Right forelimb (tissue), 1 donor: ENCODE measurements at places on chromosomes 7 and 10.

- no peak for DNase-seq
These were observed 90.1 kb downstream of the MKI67 start for GRCh38 chr10:128036011-128036615.

DNA sequence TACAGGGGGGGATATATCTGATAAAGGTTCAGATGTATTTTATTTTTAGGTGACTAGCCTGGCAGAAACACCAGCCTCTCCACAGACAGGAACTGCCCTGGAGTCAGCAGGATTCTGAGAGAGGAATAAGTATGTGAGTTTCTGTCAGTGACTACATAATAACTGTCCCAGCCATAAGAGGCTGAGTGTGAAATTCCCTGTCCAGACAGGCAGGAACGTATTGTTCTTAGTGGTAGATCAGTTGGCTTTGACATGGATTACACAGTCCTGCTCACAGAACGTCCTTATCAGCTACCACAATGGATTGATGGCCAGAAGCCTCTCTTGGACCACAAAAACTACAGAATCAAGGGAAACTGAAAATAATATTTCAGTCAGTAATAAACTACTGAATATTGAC lies 709.8 kb downstream of the PCDH15 start:
- no peak for DNase-seq

- no peak for DNase-seq
These were observed 24.0 kb upstream of the EEPD1 start for GRCh38 chr7:36129048-36129534.

GRCh38 chr7:132771301-132771730 lies 195.0 kb upstream of the PLXNA4 start:
- DNase-seq, result no peak

GRCh38 chr10:46514899-46515298 lies 41.6 kb downstream of the GPRIN2 start:
- DNase-seq, result no peak

DNA sequence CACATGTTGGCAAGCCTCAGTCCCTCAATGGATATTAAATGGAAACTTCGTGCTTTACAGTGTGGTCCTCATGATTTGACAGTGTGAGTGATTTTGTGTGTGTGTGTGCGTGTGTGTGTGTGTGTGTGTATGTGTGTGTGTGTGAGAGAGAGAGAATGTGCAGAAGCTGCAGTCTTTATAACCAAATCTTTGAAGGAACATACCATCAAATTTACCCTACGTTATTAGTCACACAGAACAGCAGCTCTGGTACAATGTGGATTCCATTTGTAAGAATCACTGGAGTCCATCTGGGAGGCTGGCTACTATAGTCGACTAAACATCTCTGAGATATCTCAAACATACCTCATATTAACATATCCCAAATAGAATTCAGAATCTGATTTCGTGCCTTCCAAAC lies 928.0 kb upstream of the POT1 start:
- DNase-seq, result no peak

- DNase-seq, result no peak
These were observed 98.2 kb downstream of the ANK3 start for GRCh38 chr10:60291344-60291930.

DNA sequence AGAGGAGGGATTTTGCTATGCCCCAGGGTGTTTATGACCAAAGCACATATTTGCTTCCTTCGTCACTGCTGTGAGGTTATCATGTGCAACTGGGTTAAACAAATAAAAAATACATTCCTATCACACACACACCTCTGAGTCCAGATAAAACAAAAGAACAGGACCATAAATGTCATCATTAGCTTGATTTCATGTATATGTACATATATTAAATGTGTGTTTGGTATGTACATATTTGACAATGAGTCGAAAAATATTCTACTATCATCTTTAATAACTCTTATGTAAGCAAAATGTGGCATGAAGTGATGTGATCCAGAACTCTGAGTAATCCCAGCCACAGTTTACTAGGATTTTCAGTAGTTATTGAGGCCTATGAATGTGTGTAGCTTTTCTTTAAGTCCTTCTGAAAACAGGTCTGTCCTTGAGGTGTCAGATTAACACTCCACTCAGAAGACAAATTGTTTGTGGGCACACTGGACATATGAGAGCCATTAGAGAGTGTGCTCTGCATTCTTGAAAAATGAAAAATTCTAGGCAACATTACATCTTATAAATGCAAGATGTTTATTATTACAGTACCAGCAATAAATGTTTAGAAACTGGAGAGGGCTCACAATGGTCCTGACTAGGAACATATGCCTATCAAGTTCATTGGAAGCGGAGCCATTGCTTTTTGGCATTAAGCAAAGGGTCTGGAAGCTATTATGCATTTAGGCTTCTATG lies 335.1 kb upstream of the SEMA3A start:
- no peak for DNase-seq

DNA sequence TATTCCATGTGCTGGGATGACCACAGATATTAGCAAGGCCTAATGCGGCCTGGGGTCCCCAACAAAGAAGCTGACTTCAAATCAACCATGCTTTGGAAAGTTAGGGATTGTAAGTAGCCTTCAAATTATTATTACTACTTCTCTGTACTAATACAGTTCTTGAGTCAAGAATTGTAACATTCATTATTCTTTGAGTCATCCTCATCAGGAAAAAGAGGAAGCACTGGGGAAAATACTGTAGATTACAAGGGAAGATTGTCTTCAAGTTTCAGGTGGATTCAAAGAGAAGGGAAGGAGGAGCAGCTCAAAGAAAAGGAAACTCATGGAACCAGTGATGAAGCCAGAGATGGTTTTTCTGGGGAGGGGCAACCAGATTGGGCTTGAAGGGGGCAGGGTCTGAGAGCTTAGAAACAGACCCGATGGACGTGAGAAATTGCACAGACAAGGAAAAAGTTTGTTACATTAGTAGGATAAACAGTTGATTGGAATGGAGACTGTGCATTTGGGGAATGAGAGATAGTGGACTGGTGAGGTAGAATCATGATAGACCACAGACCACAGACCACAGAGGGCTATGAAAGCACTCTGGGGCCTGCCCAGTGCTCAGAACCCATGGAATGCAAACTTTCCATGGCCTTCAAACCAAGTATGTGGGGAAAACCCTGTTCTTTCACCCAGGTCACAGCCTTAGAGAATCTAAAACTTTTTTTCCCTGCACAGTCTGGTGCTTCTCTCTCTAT lies 209.9 kb downstream of the ZNF365 start:
- DNase-seq, result no peak

DNA sequence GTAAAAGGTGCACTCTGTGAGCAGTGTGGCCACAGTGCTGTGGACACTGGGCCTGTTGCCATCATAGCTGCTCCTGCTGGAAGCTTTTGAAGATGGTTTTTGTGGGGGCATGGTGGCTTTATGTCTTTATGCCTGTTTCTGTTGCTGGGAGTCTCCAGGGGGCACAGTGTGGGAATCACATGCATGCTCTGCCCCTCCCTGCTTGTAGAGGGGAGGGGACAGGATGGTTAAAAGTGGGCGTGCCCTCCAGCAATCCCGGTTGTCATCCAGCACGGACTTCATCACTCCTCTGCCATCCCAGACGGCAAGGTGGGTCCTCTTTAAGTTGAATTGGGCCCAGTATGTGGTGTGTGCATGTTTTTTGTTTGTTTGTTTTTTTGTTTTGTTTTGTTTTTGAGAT lies 20.2 kb downstream of the OGDH start:
- no peak for DNase-seq
